Activated CD8-positive, alpha-beta memory T cell treated with anti-CD3 and anti-CD28 coated beads for 1 hour (primary cell): ENCODE measurements at places on chromosomes 12 and 14.

GRCh38 chr14:49905989-49906388 is 13.1 kb downstream of the ARF6 start:
- no peak for DNase-seq

GRCh38 chr14:79161571-79161970 is 991.4 kb downstream of the NRXN3 start:
- no peak for DNase-seq

DNA sequence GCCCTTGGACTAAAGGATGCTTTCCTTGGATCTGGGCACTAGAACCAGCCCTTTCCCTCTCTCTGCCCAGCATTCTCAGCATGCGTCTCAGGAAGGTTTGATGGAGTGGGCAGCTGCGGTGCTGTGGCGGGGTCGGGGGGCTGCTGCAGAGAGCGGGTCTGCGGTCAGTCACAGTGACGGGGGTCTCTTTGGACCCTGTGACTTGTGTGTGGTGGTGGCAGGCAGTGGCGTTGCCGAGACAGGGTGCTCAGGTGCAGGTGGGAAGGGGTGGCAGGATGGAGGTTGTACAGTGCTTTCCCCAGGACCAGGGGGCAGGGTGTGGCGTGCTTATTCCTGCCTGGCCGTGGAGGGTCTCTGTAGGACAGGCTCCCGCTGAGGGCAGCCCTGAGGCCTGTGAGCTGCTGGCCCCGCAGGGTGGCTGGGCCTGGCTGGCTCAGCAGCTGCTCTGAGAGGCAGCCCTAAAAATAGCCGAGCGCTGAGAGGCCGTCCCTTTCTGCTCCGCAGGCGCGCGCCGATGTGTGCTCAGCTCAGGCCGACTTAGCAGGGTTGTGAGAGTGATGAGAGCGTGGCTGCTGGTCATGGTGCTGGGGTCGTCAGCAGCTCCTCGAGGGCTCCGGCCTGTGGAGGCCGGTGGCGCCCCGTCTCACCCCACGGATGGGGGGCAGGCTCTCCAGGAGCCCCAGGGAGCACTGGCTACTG is 9.7 kb downstream of the PACS2 start:
- no peak for DNase-seq

DNA sequence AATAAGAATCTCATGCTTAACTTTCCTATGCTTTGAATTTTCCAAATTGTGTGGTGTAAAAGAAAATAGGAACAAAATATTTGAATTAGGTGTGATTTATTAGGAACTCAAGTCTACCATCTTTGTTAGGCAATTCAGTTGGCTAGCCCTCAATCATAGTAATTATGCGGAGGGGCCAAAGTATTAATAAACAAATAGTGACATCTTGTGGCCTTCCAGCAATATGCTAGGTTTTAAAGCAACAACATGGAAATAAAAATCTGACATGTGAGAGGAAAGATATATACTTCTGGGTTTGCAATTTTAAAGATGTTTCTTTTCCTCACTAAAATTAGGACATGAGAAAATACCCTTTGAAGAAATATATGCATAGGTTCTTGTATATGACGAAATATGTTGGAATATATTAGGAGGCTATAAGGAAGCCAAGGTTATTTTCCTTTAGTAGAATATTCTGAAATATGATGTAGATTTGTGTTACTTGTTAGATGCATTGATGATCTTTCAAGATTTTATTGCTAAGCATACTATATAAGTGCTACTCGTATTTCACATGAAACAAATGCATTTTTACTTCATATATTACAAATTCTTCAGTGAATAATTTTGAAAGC is 200.4 kb downstream of the PTPRO start:
- no peak for DNase-seq

DNA sequence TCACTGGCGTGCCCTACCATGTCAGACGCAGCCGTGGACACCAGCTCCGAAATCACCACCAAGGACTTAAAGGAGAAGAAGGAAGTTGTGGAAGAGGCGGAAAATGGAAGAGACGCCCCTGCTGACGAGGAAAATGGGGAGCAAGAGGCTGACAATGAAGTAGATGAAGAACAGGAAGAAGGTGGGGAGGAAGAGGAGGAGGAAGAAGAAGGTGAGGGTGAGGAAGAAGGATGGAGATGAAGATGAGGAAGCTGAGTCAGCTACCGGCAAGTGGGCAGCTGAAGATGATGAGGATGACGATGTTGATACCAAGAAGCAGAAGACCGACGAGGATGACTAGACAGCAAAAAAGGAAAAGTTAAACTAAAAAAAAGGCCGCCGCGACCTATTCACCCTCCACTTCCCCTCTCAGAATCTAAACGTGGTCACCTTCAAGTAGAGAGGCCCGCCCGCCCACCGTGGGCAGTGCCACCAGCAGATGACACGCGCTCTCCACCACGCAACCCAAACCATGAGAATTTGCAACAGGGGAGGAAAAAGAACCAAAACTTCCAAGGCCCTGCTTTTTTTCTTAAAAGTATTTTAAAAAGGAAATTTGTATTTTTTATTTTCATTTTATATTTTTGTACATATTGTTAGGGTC is 13.2 kb downstream of the TRIP11 start:
- DNase-seq = no peak

DNA sequence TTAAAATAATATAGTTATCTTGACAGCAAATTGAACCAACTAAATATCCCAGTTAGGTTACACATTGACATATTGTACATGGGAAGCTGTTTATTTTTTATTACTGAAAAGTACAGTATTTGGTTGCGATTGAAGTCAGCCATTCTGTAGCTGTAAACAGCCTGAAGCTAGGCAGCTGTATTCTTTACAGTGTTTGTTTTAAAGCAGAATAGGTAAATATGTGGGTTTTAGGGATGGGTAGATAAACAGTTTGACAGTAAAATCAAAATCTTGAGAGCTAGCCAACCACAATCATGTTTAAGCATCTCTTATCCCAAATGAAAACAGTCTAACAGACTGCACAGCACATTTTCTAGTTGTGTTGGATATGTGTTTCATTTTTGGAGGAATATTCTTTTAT is 45.7 kb downstream of the TTC6 start:
- DNase-seq = no peak

GRCh38 chr12:11830307-11830801 is 180.9 kb downstream of the ETV6 start:
- no peak for DNase-seq

- DNase-seq = no peak
Measured at GRCh38 chr14:34426313-34427295, 35.4 kb downstream of the SPTSSA start.

- no peak for DNase-seq
Measured at GRCh38 chr14:74161526-74162158, 76.9 kb downstream of the LIN52 start.

GRCh38 chr14:92603309-92604242 is 90.0 kb downstream of the RIN3 start:
- no peak for DNase-seq

DNA sequence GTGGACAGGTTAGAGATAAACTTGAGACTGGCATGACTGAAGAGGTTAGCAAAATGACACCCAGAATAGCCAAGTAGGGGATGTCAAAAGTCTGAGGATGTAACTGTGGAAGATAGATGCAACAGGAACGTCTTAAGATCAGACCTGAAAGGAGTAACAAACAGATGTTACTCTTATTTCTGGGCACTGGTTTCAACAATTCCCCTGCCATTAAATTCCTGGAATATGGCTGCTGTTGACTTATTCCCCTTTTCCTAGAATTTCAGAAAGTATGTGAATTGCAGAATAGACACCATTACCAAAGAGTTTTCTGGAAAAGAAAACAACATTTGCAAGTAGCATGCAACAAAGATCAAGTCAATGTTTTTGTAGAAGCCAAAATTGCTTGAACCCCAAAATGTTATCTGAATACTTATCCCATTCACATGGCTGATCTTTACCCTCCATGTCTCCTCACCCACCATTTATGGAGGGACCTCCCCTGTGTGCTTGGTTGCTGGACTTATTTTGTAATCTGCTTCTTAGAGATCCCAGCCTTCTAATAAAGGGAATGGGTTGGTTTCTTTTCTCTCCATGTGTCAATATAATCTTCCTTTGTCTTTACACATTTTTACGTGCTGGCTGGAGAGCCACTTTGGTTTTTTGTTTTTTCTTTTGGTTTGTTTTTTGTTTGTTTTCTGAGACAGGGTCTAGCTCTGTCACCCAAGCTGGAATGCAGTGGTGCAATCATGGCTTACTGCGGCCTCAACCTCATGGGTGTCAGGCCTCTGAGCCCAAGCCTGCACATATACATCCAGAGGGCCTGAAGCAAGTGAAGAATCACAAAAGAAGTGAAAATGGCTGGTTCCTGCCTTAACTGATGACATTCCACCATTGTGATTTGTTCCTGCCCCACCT is 57.0 kb downstream of the BBS10 start:
- DNase-seq = no peak

- DNase-seq = no peak
Measured at GRCh38 chr12:123050331-123050831, 69.9 kb downstream of the ARL6IP4 start.

GRCh38 chr14:85917716-85918115 is 387.8 kb downstream of the FLRT2 start:
- DNase-seq = no peak

DNA sequence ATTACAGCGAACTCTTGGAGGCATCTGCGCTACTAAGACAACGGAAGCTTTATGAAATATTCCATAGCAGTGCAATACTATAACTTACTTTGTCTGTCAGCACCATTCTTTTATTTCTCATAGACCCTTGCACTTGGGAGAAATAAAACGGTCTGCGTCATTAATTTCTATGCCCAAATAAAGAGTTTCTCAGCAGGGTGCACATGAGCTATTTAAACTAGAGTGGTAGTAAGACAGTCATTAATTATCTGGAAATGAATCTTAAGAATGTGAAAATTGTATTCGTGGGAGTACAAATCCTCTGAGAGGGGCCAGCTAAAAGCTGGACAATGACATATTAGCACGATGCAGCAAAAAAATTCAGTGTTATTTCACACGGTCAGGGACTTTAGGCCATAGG is 903.4 kb upstream of the FOXG1 start:
- no peak for DNase-seq

DNA sequence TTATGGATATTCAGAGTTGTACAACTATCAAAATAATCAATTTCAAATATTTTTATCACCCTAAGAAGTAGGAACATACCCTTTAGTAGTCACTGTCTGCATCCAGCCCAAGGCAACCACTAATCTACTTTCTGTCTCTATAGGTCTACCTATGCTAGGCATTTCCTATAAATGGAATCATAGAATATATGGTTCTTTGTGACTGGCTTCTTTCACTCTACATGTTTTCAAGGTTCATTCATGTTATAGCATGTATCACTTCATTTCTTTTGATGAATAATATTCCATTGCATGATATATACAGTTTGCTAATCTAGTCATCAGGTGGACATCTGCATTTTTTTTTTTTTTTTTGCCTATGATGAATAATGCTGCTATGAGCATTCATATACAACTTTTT is 112.4 kb downstream of the PPP1R12A start:
- DNase-seq = no peak

GRCh38 chr12:127648321-127648720 is 618.6 kb upstream of the TMEM132C start:
- DNase-seq = no peak

- DNase-seq = no peak
Measured at GRCh38 chr12:34302131-34302885, 280.0 kb downstream of the ALG10 start.

- no peak for DNase-seq
Measured at GRCh38 chr12:64171715-64172114, 50.4 kb downstream of the KICS2 start.

GRCh38 chr12:119068129-119068856 is 87.0 kb downstream of the SRRM4 start:
- DNase-seq = no peak

GRCh38 chr14:97413966-97414717 is 617.0 kb downstream of the VRK1 start:
- DNase-seq = no peak

DNA sequence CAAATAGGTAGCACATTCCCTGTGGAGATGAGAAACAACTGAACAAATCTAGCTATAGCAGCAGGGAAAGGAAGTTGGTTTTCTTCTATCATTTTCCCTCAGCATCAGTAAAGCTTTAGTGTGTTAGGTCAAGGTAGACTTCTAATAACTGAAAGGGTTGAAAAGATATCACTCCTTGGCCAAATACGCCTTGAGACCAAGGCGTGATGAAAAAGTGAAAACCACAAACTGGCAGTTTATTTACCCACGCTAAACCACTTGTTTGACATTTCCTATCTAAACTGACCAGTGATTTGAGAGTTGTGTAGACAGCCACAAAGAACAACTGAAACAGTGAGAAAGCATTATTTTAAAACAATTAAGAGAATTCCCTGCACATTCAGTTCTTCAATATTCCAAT is 99.6 kb upstream of the SOX5 start:
- no peak for DNase-seq

GRCh38 chr12:50642035-50642451 is 121.9 kb upstream of the ATF1 start:
- no peak for DNase-seq

DNA sequence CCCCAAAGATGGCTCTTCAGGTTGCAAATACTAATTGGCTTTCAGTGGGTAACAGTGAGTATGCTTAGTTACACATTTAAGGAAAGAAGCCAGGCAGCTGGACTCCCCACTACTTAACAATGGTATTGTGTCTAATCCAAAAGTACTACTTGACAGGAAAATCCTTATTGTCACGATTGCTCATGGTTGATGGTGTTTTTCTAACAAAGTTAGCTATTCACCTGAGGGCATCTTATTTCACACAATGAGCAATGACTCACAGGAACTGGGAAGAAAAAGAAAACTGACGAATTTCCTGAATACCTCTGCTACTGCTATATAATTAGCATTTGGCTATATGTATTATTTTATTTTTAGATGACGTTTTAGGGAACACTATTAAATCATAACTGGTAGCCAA is 33.4 kb upstream of the ALG10 start:
- no peak for DNase-seq

- no peak for DNase-seq
Measured at GRCh38 chr12:47848853-47849252, 29.1 kb upstream of the HDAC7 start.

DNA sequence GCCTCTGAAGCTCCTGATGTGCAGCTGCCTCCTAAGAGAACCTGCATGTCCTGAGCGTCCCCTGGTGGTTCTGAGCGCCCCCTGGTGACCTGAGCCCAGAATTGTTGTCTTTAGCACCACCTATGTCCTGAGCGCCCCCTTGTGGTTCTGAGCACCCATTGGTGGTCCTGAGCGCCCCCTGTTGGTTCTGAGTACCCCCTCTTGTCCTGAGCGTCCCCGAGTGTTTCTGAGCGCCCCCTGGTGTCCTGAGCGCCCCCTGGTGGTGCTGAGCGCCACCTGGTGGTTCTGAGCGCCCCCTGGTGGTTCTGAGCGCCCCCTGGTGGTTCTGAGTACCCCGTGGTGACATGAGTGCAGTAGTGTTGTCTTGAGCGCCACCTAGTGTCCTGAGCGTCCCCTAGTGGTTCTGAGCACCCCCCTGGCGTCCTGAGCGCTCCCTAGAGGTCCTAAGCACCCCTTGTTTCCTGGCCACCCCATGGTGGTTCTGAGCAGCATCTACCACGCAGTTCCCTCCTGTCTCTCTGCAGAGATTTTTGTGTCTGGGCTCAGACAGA is 782.5 kb downstream of the TMEM121 start:
- peak; percentile 30 for DNase-seq

- no peak for DNase-seq
Measured at GRCh38 chr12:121325922-121326396, 26.3 kb downstream of the ANAPC5 start.
